Neuronal stem cell (in vitro differentiated cells): ENCODE measurements at places on chromosomes 16 and 17.

GRCh38 chr16:81499576-81500380 lies 55.2 kb downstream of the CMIP start:
- peaks cover 1% of the 10 kb centered on the region for H3K4me1 ChIP-seq
- no peaks in the 10 kb centered on the region for H3K27me3 ChIP-seq
- H3K36me3 ChIP-seq, result no peaks in the 10 kb centered on the region
- DNase-seq, result no peak
- no peak overlapping the region for H3K27ac ChIP-seq

GRCh38 chr17:67647482-67647881 lies 70.3 kb upstream of the NOL11 start:
- no peaks in the 10 kb centered on the region for H3K27me3 ChIP-seq
- H3K27ac ChIP-seq, result no peak overlapping the region
- H3K36me3 ChIP-seq, result no peaks in the 10 kb centered on the region
- no peak overlapping the region for H3K4me3 ChIP-seq
- no peak for DNase-seq
- H3K4me1 ChIP-seq, result no peaks in the 10 kb centered on the region

- H3K4me3 ChIP-seq, result no peak overlapping the region
- no peaks in the 10 kb centered on the region for H3K36me3 ChIP-seq
- peaks cover 100% of the 10 kb centered on the region for H3K27me3 ChIP-seq
- peaks cover 24% of the 10 kb centered on the region for H3K4me1 ChIP-seq
These were observed 1.3 kb downstream of the LHX1 start for GRCh38 chr17:36938566-36939051.

DNA sequence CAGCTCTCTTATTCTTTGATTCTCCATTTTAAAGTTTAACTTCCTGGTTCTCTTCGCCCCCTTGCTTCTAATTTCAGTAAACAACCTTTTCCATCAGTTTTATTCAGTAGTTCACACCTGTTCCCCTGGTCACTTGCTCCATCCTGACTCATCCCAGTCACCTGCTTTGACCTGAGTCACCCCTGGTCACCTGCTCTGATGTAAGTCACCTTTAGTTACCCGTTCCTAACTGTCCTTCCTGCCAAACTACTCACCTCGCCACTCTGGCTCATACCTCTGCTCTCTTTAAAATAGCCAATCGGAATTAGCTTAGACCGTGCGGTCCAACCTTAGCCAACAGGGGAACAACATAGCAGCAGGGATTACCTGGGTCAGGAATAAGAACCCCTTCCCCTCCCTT lies 4.7 kb upstream of the NLRC5 start:
- H3K36me3 ChIP-seq, result no peaks in the 10 kb centered on the region
- no peak overlapping the region for H3K27ac ChIP-seq
- peaks cover 18% of the 10 kb centered on the region for H3K27me3 ChIP-seq
- H3K4me1 ChIP-seq, result peaks cover 9% of the 10 kb centered on the region
- no peak for DNase-seq

- H3K27me3 ChIP-seq, result no peaks in the 10 kb centered on the region
- no peaks in the 10 kb centered on the region for H3K36me3 ChIP-seq
- no peak overlapping the region for H3K27ac ChIP-seq
- peaks cover 6% of the 10 kb centered on the region for H3K4me1 ChIP-seq
These were observed 18.7 kb upstream of the ARHGAP17 start for GRCh38 chr16:25033852-25034251.

DNA sequence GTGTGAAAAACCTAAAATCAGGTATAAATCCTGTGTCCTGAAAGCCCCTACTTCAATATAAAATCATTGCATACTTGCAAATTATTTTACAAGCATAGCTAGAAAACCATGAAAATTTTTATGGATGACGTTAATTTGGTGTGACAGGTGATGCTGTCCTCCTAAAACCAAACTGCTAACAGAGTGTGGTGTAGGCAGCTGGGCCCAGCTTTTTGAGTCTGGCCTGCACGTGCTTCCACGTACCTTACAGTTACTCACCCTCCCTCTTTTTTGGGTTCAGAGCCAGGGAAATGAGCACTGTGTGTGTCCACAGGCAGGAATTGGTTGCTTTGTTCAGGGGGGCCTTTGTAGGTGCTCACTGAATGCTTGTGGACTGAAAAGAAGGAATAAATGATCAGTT lies 36.4 kb downstream of the CLEC16A start:
- no peak overlapping the region for H3K27ac ChIP-seq
- DNase-seq, result no peak
- H3K27me3 ChIP-seq, result no peaks in the 10 kb centered on the region
- peaks cover 1% of the 10 kb centered on the region for H3K36me3 ChIP-seq
- no peak overlapping the region for H3K4me3 ChIP-seq
- H3K4me1 ChIP-seq, result peaks cover 34% of the 10 kb centered on the region

GRCh38 chr17:17343896-17344506 lies 40.8 kb downstream of the NT5M start:
- peak overlapping the region; percentile 36 for H3K4me3 ChIP-seq
- no peaks in the 10 kb centered on the region for H3K4me1 ChIP-seq
- no peak for DNase-seq
- no peaks in the 10 kb centered on the region for H3K27me3 ChIP-seq
- no peak overlapping the region for H3K27ac ChIP-seq
- no peaks in the 10 kb centered on the region for H3K36me3 ChIP-seq

- DNase-seq, result no peak
- H3K27me3 ChIP-seq, result no peaks in the 10 kb centered on the region
- H3K27ac ChIP-seq, result no peak overlapping the region
- no peak overlapping the region for H3K4me3 ChIP-seq
- peaks cover 56% of the 10 kb centered on the region for H3K36me3 ChIP-seq
These were observed 7.3 kb downstream of the FLCN start for GRCh38 chr17:17229416-17230384.

GRCh38 chr16:89319886-89320781 lies 102.6 kb downstream of the ZNF778 start:
- H3K27me3 ChIP-seq, result no peaks in the 10 kb centered on the region
- H3K27ac ChIP-seq, result no peak overlapping the region

- peaks cover 13% of the 10 kb centered on the region for H3K4me1 ChIP-seq
- H3K27ac ChIP-seq, result peak overlapping the region; percentile 95
- no peaks in the 10 kb centered on the region for H3K27me3 ChIP-seq
These were observed 948 bp downstream of the UTP18 start for GRCh38 chr17:51261024-51261963.

DNA sequence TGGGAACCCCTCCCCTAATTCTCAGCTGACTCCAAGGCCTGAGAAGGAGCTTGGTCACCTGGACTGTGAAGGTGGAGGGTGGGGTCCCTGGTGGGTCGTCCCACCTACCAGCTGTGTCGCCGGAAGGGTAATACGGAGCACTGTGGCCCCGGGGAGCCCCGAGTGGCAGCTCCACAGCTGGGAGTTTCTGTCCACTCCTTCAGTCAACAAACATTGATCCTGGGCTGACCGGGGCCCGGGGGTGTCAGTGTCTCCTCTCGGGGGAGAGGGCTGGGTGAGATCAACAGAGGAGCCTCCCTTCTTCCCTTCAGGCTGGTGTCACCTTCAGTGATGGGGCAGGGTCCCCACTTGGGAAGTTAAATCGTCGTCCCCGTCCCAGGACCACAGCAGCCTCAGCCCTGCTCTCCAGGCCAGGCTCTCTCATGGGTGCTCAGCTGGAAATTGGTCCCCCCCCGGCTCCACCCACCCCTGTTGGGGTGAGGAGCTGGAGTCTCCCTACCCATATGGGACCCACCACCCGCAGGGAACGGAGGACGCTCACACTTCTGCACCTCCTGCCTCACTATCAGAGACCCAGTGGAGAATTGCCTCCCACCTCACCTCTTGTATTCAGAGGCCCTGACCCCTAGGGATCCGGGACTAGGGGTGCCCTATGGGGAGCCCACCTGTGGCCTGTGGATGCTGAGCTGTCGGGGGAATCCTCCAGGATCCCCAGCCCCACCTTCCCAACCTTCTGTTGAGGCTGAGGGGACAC lies 1.9 kb downstream of the GCGR start:
- H3K4me1 ChIP-seq, result peaks cover 2% of the 10 kb centered on the region
- no peak overlapping the region for H3K4me3 ChIP-seq
- H3K27me3 ChIP-seq, result peaks cover 91% of the 10 kb centered on the region
- no peaks in the 10 kb centered on the region for H3K36me3 ChIP-seq
- no peak overlapping the region for H3K27ac ChIP-seq

- peaks cover 9% of the 10 kb centered on the region for H3K4me1 ChIP-seq
- H3K27ac ChIP-seq, result no peak overlapping the region
- DNase-seq, result no peak
- H3K4me3 ChIP-seq, result no peak overlapping the region
These were observed 68.5 kb downstream of the C16orf95 start for GRCh38 chr16:87248714-87249113.

DNA sequence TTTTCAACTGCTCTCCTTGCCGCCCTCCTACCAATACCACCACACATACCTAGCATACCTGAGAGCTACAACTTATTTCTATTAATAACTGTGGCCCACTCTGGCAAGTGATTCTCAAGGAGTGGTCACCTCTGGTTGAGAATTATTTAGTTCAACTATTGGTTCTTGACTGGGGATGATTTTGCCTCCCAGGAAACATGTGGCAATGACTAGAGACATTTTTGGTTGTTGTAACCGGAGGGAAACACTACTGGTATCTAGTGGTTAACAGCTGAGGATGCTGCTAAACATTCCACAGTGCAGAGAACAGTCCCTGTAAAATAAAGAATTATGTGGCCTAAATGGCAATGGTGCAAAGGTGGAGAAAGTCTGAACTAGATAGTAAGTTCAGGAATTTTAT lies 96.7 kb downstream of the TRIM37 start:
- H3K4me1 ChIP-seq, result peaks cover 4% of the 10 kb centered on the region
- peaks cover 39% of the 10 kb centered on the region for H3K36me3 ChIP-seq
- no peak overlapping the region for H3K27ac ChIP-seq
- H3K27me3 ChIP-seq, result no peaks in the 10 kb centered on the region
- H3K4me3 ChIP-seq, result no peak overlapping the region
